COLO829 (cell line): ENCODE measurements at places on chromosomes 12 and 14.

- DNase-seq, result no peak
Measured at GRCh38 chr14:75514673-75515628, 7.3 kb upstream of the BATF start.

- peak; percentile 12 for DNase-seq
Measured at GRCh38 chr14:82354126-82354525, 820.5 kb upstream of the SEL1L start.

DNA sequence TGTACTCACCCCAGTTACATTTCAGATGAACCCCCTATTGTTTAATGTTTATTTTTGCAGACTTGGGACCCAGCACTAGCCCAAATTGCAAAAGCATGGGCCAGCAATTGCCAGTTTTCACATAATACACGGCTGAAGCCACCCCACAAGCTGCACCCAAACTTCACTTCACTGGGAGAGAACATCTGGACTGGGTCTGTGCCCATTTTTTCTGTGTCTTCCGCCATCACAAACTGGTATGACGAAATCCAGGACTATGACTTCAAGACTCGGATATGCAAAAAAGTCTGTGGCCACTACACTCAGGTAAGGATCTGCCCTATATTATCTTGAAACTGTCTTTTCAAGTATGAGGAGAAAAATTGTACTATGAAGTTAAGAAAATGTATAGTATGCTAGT is 1.2 kb downstream of the GLIPR1 start:
- no peak for DNase-seq

- peak; percentile 77 for DNase-seq
Measured at GRCh38 chr14:44833376-44834060, 128.2 kb downstream of the KLHL28 start.

DNA sequence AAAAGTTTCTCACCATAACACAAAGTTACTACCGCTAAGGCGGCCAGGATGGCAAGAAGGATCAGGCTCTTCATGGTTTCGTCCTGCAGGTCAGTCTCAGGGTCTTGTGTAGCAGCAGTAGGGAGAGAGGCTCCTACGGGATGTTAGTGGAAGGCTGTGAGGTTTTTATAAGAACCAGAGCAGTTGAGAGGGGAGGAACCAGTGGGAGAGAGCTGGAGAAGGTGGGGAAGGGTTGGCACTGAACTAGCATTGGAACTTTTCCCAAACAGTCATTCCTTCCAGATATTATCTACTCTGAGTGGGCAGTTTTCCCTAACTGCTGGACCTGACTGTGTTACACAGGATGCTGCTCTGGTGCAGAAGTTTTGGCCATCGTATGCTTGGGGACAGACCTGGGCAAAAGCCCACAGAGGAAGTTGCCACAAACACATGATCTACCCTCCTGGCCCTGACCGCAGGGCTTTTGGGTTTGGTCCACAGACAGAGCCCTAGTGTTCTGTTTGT is at the start of gene MGP:
Gene MGP, minus strand, starts transcription at position 137 of the 504 bp plus-strand sequence. Its CDS starts 63 bp downstream, at position 74.
- no peak for DNase-seq
